ENCODE measurements at places on chromosomes 12 and 14. TPM values are rescaled to one million over a fixed set of nuclear protein-coding genes. Genes with fewer than 3 reads are reported as not detected.

Gene KERA
- total RNA-seq: not detected

Gene ACOT6
- total RNA-seq: not detected

Gene CACNA2D4
- not detected for total RNA-seq

Gene AGAP2
- 0.16 TPM for total RNA-seq

Gene C14orf180
- total RNA-seq: not detected

Gene LBHD2
- not detected for total RNA-seq

Gene FAM90A1
- not detected for total RNA-seq

Gene C12orf60
- total RNA-seq: 0.95 TPM

Gene IFT43
- 39.7 TPM for total RNA-seq

Gene FOXG1
- 0.17 TPM for total RNA-seq

Gene SLC7A7
- total RNA-seq: 10.1 TPM

Gene MYO1A
- total RNA-seq: 0.17 TPM

Gene HOXC4
- total RNA-seq: 3.8 TPM
